Urinary bladder (tissue), 4 donors: ENCODE measurements at places on chromosomes 4 and X.

DNA sequence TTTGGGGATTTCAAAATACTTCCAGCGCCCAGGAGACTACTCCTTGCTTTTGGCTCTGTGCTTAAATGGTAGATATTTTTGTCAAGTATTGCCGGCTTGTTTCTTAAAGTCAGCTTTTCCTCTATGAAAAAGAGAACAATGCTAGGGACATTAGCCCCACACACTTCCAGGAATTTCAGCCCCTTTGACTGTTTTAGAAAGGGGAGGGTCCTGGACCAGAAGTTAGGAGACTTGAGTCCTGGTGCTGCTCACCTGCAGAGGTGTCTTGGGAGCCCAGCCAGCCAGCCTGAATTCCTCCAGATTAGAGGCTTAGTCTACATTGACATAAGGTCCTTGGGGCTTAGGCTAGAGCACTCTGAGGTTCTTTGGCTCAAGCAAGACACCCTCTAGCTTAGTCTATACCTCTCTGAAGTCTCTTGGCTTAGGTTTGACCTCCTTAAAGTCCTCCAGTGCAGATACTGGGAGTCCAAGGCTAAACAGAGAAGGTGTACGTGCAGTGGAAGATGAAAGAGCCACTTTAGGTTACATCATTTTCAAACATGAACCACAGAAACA is 1.6 kb upstream of the SETD7 start:
- no peak for DNase-seq

- DNase-seq = no peak
Measured at GRCh38 chr4:1241466-1241935, 7.4 kb downstream of the CTBP1 start.

DNA sequence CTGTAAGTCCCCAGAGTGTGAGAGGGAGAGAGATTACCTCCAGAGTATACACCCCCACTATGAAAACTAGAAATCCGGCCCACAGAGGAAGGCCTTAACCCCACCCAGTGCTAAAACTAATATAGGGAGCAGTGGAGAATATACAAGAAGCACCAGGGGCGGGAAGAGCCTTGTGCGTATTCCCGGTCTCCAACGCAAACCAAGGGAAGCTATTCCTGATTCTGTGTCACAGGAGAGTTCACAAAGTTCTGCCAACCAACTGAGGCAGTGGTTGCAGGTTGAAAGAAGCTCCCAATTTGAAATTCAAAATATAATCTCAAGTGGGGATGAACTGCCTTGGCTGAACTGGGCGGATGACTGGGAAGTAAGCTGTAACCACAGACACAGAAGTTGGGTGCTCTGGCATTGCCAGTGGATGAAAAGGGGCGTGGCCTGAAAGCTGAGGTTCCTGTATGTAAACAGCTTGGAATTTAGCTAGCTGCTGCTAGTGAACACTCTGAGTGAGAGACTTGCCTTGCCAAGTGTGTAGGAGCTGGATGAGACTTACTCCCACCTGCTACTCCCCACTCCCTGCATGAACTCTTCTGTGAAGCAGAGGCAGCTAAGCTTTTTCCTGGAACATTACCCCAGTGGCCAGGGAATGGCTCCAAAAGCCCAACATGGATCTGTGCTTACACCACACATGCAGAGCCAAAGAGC is 32.7 kb downstream of the ELF2 start:
- DNase-seq = no peak

DNA sequence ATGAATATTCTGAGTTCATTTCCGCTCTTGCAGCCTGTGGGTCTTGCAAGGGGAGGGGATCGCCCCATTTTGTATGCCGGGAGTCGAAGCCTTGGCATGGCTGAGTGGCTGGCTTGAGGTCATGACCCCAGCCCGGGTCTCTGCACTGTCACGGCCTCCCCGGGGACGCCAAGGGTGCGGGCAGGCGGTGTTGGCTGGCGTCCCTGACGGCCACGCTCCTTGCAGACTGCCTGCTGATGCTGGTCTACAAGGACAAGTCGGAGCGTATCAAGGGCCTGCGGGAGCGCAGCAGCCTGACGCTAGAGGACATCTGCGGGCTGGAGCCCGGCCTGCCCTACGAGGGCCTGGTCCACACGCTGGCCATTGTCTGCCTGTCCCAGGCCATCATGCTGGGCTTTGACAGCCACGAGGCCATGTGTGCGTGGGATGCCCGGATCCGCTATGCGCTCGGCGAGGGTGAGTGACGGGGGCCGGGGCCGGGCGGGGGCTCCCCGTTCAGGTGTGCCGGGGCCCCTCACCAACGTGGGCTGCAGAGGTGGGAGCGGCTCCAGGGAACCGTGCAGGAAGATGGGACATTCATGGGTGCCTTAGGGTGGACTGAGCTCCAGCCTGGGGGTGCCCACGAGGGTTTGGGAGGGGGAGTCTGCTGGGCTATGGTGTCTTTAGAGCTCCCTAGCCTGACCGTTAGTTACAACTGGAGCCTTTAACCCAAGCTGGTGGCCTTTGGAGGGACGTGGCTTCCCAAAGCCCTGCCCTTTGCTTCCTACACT is 10.3 kb downstream of the DOK7 start:
- no peak for DNase-seq

GRCh38 chr4:113094331-113094730 is 44.9 kb downstream of the ANK2 start:
- no peak for DNase-seq

- no peak for DNase-seq
Measured at GRCh38 chrX:38561951-38562719, 793 bp downstream of the TSPAN7 start.
